ENCODE measurements at places on chromosomes 5 and 9. TPM values are rescaled to one million over a fixed set of nuclear protein-coding genes. Genes with fewer than 3 reads are reported as not detected.

DNA sequence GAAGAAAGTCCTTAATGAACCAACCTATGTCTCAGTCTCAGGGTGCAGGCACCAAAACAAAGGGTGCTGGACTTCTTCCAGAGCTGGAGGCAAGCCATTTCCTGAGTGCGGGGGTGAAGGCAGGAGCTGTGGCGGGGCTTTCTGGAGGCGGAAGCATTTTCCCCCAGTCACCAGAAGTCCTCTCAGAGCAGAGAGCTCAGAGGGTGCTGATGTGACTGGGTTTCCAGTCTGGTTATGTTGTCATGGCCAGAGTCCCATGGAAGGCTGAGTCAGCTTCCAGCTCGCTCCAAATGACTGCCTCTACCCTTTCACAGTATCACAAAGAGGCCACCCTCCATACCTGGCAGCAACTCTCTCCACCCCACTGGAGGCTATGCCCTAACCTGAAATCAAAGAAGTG is 86.0 kb downstream of the TRPC7 start:
- peak; percentile 1 for DNase-seq

GRCh38 chr5:129963359-129963758 is 59.1 kb downstream of the CHSY3 start:
- no peak for DNase-seq

DNA sequence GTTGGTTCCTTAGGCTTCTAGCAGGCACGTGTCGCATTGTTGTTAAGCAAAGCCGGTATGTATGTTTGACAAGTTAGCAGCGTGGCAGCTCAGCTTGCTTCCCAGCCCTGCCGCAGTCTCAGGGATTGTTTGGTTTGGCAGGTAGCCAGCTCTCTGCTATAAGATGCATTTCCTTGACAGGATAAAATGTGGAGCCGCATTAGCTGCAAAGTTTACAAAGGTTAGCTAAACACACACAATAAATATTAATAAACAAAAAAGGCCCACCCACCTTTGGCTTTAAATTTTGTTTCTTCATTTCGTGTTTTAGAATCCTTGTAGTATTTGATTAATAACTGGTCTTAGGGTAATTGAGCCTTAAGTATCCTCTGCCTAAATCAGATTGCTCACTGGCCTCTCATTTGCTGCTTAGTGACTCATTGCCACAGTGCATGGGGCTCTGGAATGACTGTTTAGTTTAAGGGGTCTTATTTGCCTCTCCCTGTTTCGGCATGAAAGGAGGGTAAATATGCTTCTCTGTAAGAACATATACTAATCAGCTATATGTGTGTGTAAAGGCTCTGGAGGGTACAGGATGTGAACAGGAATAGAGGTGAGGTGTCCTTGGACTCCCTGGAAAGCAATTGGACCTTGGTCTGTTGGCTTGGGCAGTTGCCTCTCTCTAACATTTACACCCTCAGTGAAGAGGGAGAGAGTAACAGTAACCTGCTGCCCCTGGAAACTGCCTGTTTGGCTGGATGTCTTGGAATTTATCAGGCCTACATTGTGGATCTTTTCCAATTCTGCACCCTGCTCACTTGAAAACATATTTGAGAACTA is 122.0 kb downstream of the GDNF start:
- no peak for DNase-seq

DNA sequence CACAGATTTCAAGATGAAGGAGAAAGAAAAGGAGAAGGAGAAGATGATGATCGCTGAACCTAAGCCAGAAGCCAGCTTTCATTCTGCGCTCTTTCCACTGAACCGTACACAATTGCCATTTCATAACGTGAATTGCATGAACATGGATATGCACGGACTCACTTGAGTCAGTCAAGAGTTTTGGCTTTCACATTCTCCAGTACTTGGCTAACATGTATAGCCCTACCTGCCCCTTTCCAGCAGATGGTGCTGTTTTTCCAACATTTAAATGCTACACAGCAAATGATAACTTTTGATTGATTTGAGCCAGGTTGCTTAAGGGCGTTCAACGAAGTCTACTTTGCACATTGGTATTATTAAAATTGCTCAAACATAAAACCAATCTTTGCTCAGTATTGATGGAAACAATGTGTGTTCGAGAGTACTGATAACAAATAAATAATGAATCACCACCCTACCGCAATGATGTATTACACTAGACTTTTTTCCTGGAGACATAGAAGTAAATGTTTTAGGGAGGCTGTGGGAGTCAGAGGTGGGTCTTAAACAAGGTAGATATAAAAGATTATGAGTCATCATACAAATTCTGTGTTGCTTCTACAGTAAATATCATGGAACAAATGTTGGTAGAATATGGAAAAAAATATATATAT is 196.4 kb downstream of the TRPM3 start:
- no peak for DNase-seq

DNA sequence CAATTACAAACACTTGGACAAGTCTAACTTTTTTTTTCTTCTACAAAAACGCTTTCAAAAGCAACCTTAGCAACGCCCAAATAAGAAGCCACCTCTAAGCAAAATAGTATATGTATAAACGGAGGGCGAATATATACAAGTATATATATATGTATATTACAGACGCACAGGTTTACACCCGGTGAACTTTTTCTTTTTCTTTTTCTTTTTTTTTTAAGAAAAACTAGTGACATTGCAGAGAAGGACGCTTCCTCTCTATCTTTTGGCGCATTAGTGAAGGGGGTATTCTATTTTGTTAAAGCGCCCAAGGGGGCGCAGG is 200 bp downstream of the NPR3 start:
- no peak for DNase-seq

Gene CATSPER3
- 0.79 TPM for total RNA-seq

Gene SEMA4D
- total RNA-seq: 182 TPM

Gene GADD45G
- total RNA-seq: 6.0 TPM
